ENCODE measurements at places on chromosomes 5 and 9.

- no peak for DNase-seq
Measured at GRCh38 chr5:178431782-178432165, 158.4 kb downstream of the COL23A1 start.

- DNase-seq: no peak
Measured at GRCh38 chr9:68697851-68698250, 7.2 kb upstream of the PIP5K1B start.

DNA sequence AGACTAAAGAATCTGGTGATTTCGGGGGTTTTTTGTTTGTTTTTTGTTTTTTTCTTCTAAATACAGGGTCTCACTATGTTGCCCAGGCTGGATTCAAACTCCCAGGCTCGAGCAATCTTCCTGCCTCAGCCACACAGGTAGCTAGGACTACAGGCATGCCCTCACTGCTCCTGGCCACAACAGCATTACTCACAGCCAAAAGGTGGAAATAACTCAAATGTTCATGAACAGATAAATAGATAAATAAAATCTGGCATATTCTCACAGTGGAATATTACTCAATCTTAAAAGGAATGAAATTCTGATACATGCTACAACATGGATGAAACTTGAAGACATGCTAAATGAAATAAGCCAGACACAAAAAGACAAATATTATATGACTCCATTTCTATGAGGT is 19.8 kb upstream of the RAD23B start:
- no peak for DNase-seq

GRCh38 chr9:89225991-89226471 is 47.4 kb upstream of the SHC3 start:
- no peak for DNase-seq

DNA sequence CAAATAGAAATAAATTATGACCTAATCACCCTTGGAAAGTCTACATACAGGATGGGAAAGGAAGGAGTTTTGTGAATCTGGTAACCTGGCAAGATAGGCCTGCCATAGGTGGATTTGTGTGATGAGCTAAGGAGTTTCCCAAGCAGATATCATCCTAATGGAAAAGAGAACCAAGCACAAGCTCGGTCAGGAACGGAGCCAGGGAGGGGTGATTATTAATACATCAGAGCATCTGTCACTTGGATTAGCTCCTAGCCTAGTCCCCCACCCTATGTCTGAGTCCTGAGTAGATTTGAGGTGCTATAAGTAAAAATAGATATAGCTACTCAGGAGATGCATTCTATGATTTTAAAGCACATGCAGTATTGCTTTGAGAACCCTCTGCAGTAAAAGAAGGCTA is 57.3 kb upstream of the SMARCA2 start:
- no peak for DNase-seq

DNA sequence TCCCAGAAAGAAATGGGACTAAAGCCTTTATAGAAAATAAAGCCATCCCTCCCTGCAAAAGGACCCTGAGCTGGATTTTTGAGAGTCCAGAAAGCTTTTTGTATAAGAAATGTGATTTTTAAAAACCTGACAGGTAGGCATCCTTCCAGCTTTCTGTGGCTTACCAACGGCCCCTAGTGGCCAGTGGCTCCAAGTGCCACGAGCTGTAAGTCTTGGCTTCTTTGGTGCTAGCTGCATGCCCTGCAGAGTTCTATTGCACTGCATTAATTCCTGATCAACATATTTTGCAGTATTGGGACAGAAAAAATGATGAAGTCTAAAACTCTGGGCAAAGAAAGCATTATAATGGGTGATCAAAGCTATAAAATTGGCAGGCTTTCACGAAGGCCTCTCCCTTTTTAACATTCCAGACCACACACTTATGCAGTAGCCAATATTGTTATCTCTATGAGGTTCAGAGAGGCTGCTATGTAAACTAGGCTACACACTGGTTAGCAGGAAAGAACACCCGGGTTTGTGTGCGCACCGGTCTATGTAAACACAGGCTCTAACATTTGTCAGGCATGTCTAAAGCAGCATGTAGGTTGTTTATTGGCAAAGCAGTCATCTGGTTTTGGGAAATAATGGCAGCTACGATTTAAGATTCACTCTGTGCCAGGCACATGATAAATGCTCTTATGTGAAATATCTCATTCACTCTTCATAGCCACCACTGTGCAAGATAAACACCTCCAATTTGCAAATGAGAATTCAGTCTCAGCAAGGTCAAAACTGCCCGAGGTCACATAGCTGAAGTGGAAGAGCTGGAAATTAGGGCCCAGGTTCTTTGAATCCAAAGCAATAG is 55.2 kb downstream of the NMUR2 start:
- DNase-seq: peak; percentile 34

GRCh38 chr9:13083963-13084528 is 195.4 kb downstream of the MPDZ start:
- no peak for DNase-seq

- DNase-seq: no peak
Measured at GRCh38 chr5:167822241-167822640, 469.2 kb upstream of the WWC1 start.

GRCh38 chr5:159082474-159082873 is 17.2 kb downstream of the EBF1 start:
- DNase-seq: no peak

GRCh38 chr9:113593682-113594281 is 130.3 kb downstream of the RGS3 start:
- peak; percentile 91 for DNase-seq

DNA sequence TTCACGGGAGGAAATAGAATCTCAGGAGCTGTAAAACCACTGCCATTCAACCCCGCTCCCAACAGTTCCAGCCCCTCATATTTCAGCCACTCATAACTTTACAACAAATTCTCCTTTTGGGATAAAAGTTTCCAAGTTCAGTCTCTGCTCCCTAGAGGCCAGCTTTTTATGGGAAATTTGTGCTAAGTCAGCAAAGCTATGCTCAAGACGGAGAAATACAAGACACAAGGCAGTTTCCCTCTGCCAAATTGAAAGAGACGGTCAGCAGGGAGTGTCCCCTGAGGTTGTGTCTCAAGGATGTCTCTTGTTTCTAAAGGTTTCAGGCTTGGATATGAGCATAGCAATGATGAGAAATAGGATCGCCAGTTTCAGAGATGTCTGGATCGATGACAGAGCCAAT is 608.6 kb downstream of the CCDC171 start:
- no peak for DNase-seq

DNA sequence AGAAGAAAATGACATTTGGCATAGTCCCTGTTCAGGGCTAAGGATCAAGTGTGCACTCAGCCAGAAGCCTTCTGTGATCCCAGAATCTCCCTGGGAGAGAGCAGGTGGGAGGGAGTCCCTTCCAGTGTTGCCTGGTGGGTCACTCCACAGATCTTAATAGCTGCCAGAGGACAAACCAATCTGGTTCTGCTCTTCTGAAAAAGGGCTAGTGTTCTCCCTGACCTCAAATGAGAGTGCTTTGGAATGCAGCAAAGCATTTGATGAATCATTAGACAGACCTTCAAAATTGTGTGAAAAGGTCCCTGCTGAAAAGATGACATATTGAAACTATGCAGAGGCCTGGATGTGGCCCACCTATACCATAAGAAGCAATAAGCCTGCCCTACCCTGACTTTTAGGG is 339.7 kb downstream of the TMEM232 start:
- peak; percentile 32 for DNase-seq

All from midbrain (tissue), 1 donor.